ENCODE measurements at places on chromosomes 2 and 18.

DNA sequence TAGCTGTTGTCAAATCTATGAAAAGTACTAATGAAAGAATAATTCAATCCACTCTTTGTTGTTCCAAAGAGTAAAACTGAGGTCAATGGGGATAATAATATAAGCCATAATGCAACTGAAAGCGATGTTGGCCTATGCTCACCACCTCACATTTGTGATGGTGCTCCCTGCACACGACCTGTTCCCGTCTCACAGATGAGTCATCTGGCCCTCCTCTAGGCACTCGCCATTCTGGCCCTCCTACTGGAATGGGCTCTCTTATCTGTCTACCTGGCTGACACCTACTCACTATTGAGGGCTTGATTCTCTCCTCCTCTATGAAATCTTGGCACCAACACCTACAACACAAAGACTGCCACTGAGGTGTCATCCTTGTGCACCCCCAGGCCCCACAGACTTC, 585.9 kb upstream of the ID2 start:
- DNase-seq: no peak

DNA sequence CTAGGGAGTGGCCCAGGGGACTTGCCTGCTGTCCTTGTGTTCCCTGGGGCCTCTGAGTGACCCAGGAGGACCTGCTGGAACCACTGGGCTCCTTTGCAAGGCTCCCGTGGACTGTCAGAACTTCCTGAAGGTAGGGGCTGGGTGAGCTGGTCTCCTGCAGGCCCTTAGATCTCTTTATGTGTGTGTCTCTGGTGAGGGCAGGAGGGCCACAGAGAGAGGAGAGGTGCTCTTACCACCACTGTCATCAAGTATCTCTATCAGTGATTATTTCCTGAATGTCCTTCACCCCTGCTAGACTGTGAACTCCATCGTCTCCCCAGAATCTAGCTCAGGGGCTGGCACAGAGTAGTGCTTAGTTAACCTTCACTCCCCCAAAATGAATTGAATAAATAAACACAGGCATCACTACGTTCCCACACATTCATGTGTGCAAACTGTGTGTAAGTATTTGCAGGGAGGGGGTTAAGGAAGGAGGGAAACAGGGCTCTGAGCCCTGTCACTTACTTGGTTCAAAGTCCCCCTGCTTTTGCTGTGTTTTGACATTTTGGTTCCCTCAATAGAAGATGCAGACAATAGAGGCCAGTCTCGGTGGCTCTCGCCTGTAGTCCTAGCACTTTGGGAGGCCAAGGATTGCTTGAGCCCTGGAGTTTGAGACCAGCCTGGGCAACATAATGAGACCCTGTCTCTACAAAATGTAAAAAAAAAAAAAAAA, 100.8 kb upstream of the HAAO start:
- no peak for DNase-seq

DNA sequence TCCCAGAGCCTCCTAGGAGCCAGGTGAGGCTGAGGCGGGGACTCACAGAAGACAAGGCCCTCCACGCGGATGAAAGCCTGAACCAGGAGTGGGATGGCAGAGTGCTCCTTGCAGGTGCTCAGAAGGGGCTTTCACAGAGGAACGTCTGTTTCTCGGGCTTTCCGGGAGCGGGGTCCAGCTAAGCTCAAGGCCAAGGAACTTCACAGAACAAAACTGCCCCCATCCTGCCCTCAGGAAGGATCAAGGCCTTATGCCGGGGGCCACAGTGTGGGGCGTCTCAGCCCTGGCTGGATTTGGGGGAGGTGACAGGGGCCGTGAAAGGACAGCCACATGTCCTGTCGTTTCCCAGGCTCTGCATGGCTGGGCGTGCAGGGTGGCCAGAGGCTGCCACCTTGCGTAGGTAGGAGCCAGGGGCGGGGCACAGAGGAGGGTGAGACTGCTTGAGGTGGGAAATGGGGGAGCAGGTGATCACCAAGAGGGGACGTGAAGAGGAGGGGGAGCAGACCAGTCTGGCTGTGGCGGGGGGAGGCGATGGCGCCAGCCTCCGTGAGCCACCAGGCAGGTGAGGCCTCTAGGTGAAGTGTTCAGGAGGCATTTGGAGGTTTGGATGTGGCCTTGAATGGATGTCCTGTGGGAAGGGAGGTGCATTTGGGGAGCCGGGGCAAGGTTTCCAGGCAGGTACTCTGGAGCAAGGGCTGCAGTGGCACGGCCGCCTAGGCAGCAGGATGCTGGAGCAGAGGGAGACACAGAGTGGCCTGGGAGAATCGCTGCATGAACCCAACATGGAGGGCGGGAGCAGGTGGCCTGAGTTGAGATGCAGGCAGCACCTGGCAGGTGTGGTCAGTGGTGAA, 79.1 kb downstream of the TWIST2 start:
- no peak for DNase-seq

GRCh38 chr18:76932026-76932819, 109.9 kb downstream of the ZNF236 start:
- no peak for DNase-seq

DNA sequence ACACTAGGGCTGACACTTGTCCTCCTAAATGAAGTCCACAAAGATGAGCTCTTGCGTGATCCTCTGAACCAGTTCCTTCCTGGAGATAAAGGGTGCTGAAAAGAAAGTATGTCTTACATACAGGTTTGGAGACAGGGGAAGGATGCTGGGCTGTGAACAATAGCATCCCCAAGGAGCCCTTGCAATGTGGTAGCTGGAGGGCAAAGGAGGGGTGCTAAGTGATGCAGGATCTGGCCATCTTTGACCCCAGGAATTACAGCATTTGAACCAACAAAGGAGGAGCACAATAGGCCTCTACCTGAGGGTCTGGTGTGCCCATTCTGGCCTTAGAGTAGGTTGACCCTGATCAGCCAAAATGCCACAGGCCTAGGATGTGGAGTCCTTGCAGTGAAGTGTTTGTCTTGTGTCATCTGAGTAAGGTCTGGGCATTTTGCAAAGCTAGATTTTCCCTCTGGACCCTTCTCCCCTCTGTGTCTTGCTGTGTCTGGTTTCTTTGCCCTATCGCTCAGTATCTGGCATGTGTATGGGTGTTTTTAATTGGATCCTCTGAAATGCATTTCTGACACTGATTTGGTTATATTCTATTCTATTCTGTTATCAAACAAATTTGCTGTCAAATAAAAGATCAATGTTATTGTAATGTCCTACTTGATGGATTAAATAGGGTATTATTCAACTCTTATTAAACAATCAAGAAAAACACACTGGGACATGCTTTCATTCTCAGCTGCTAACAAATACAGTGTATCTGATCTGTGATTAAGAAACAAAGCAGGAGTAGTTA, 364.8 kb upstream of the MEIS1 start:
- no peak for DNase-seq

DNA sequence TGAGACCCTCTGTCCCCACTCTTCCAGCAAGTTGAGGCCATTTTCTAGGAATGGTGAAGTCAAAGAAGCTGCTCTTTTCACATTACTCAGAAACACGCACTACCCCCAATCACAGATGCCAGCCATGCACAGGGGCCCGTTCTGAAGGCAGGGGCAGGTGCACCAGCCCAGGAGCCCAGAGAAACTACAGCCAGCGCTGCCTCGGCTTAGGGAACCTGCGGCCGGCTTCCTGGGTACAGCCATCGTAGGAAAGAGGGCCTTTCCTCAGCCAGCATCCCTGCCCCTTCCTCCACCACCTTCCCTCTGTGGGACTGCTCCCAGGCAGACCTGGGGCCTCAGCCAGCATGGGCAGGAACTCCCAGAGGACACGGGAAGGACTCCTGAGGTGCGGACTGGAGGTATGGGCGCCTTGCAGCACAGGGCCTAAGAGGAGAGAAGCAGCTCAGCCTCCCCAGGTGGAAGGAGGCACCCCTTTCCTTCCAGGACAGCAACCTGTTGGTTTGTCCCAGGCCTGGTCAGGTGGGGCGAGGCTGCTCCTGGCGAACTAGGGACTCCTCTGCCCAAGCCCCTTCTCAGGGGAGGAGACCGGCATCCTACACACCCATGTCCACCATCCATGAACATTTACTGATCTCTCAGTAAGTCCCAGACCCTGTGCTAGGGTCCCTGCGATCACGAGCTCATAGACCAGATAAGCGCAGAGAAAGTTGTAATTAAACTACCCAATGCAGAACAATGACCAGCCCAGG, 99.0 kb upstream of the ID2 start:
- DNase-seq: no peak

Measured in head of caudate nucleus (tissue), 42 donors.